T-helper 9 cell (primary cell): ENCODE measurements at places on chromosomes 13 and 19.
A peak's percentile ranks its signal among the peaks of the same experiment; 100 is the strongest.

- DNase-seq: no peak
These were observed 2.8 kb downstream of the MADCAM1 start for GRCh38 chr19:498977-499623.

GRCh38 chr13:50829226-50829625 lies 14.3 kb downstream of the DLEU7 start:
- DNase-seq: no peak

- no peak for DNase-seq
These were observed 826.7 kb downstream of the DIAPH3 start for GRCh38 chr13:59337070-59337469.

DNA sequence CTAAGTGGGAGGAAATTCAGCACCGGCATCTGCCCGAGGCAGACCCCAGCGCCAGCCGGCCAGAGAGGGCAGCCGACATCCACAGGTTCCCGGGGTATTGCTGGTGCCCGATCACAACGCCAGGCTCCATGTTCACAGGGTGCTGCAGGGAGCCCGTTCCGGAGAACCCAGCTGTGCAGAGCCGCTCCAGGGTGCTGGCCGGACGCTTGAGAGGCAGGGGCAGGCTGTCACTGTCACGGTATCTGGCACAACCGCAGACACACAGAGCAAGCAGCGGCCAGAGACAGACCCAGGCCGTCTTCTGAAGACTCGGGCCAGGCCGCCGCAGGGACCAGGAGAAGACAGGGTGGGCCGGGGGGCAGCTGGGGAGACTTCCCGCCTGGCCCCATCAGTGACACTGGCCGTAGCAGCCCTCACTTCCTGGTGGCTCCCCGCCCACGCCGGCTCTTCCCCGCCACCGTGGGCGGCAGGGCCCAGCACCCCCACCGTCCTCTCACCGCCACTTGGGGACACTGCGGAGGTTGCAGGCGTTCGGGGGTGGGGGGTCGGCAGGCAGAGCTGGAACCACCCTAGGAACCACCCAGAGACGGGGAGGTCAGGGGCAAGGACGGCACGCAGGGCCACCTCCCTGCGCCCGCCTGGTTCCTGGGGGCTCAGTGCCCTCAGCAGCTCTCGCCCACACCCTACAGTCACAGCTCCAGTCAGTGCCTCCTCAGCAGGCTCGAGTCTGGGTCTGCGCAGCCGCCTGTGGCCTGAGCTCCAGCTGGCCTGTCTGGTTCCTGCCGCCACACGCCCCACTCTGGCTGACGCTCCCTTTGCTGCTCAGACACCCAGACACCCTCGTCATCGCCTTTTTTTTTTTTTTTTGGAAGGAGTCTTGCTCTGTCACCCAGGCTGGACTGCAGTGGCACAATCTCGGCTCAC lies 3.8 kb downstream of the RNF126 start:
- DNase-seq: peak; percentile 64

GRCh38 chr13:59728896-59729545 lies 434.7 kb downstream of the DIAPH3 start:
- no peak for DNase-seq
